RCC 7860 (cell line): ENCODE measurements at places on chromosomes 7 and 10.
A peak's percentile ranks its signal among the peaks of the same experiment; 100 is the strongest.

DNA sequence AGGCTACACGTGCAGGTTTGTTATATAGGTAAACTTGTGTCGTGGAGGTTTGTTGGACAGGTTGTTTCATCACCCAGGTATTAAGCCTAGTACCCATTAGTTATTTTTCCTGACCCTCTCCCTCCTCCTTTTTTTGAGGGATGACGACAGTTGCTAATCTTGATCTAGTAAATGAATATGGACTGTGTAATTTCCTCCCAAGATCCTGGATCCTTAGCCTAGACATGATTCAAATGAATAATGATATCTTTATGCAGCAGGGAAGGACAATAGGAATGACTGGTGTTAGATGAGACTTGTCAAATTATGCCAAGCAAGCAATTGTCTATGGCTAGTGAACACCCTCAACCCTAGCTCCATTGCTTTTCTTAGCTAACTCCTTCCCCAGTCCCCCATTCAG lies 156.2 kb downstream of the PLPP4 start:
- no peak for DNase-seq

DNA sequence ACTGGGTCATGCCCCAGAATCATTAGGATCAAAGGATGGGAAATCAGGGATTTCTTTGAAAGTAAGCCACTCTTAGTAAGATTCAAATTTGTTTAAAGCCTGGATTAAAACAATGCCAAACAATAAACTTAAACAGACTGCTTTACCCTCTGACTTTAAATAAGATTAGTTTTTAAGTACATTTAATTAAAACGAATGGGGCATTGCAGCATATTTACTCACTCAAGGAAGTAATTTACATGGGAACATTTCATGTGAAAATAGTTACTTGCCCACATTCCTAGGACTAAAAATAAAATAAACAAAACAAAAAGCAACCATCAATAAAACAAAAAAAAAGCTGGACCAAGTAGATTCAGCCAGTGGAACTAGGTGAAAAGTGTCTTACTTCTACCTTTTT lies 7.8 kb downstream of the ABLIM1 start:
- DNase-seq: no peak

DNA sequence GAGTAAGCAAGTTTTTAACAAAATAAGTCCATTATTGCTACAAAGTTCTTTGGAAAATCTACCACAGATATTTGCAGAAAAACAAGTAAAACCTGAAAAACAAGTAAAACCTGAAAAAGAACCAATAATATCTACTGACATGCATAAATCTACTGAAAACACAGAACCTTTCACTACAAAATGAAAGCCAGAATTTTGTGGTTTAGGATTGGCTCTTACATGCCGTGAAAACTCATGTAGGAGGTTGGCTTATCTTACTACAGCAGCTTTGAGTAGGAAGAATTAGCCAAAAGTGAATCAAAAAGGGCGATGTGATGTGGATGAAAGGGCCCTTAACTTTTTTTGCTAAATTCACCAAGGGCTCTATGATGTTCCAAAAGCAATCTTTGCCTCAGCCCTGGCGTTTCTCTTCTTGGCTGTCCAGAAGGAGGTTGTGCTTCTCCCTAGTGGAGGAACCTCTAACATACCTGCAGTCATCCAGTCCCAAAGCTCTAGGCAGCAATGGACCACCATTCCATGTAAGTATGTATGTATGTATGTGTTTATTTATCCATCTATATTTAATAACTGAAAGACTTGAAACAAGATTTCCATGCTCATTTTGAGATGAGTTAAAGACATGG lies 93.5 kb upstream of the ZNF804B start:
- no peak for DNase-seq

- no peak for DNase-seq
These were observed 295.6 kb downstream of the AUTS2 start for GRCh38 chr7:69893906-69894305.

GRCh38 chr7:71775648-71776047 lies 636.5 kb downstream of the CALN1 start:
- DNase-seq: no peak

- no peak for DNase-seq
These were observed 22.3 kb downstream of the MCM10 start for GRCh38 chr10:13183625-13184024.

- DNase-seq: no peak
These were observed 32.4 kb upstream of the RET start for GRCh38 chr10:43044448-43044921.

GRCh38 chr7:77353407-77353721 lies 62.8 kb downstream of the GSAP start:
- DNase-seq: no peak

DNA sequence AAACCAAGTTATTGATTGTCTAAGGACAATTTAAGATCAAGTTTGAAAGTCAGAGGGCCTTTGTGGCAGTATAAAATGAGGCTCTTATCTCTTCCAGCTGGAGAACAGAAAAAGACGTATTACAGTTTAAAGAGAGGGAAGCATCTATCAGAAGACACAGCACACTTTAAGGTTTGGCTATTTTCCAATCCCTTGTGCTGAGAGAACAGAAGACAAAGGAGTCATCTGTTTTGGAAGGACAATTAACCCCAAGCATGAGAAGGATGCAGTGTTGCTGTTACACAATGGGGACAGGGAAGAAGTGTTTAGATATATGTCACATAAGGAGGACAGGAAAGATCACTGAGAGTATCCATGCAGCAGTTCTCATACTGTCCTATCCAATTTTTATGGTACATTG lies 1224.2 kb upstream of the SORCS1 start:
- no peak for DNase-seq

- DNase-seq: peak; percentile 84
These were observed 162.3 kb downstream of the BAMBI start for GRCh38 chr10:28839600-28840007.

GRCh38 chr10:98577168-98577567 lies 130.4 kb upstream of the HPS1 start:
- DNase-seq: no peak

DNA sequence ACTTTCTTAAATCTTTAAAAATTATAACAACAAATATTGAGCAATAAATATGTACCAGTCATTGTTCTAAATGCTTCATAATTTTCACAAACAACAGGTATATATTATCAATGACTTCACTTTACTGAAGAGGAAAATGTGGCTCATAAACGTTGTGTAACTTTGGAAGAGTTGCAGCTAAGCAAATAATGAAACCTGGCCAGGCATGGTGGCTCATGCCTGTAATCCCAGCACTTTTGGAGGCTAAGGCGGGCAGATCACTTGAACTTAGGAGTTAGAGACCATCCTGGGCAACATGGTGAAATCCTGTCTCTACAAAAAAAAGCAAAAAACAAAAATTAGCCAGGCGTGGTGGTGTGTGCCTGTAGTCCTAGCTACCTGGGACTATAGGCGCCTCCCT lies 71.9 kb upstream of the AMPH start:
- DNase-seq: no peak

DNA sequence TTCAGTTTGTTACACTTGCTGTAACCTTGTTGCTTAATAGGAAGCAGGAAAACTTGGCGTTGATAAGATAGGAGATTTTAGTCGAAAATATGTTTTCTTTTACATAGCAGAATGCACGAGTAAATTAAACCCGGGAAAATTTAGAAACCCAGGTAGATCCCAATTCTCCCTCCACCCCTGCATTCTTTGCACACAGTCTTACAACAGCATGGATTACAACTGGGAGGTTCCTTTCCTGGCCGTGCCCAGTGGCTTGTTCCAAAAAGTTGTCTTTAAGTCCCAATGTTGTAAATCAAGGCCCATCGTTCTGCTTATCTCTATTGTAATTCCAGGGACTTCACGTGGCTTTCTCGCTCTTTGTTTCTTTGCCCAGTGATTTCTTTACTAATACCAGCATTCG lies 1.1 kb upstream of the DPY19L1 start:
- no peak for DNase-seq

DNA sequence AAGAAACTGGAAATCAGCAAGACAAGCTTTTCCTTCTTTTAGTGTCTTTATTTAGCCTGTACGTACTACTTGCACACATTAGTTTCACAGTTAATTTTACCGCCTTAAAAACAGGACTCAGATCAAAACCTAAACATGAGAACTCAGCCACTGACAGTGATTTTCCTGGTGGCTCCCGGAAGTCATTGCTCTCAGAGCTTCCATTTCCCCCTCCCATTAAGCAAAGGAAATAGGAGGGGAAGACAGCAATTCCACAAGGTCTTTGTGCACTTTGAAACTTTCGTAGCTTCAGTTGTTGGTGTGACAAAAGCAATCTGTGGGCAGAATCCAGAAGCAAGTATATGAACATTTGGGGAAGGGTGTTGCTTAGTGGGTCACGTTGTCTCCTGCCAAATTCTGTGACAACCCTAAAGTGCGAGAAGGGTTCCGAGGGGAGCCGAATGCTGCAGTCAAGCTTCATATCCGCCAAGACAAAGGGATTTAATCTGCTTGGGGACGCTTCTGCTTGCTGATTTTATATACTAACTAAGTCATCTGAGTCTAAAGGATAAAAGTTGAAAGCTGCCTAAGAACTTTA lies 30.4 kb downstream of the FAM53B start:
- DNase-seq: no peak

DNA sequence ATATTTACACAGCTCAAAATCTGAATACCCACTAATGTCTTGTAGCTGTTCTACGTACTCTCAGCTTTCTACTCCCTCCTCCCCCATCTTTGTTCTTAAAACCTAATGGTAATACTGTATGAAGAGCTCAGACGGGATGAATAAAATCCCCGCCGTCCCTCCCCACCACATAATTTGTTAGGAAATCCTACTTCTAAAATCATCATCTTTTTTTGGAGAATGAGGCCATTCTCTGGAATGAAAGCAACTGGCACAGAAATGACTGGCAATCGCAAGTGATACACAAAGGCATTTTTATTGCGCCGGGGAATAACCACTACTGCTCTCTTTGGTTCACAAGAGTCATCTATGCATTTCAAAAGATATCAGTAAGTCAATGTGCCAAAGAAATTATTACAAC lies 27.3 kb downstream of the SLC35B4 start:
- DNase-seq: no peak
